ENCODE measurements at places on chromosomes 2 and 18.

DNA sequence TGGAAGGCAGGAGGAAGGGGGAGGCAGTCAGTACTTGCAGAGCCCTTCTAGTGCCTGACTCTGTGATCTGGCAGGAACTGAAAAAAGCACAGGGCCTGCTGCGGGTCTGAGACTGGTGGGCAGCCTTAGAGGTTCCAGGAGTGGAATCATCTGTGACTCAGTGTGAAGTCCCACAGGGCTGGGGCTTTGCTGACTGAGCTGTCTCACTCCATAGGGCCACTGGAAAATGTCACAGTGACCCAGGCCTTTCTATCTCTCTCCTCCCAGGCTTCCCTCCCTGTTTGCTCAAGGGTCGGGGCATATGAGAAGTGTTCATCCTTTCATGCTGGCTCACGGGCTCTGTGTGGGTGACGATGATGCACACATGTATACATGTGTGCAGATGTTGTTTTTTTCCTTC, 47.1 kb upstream of the ZFP36L2 start:
- DNase-seq: no peak

DNA sequence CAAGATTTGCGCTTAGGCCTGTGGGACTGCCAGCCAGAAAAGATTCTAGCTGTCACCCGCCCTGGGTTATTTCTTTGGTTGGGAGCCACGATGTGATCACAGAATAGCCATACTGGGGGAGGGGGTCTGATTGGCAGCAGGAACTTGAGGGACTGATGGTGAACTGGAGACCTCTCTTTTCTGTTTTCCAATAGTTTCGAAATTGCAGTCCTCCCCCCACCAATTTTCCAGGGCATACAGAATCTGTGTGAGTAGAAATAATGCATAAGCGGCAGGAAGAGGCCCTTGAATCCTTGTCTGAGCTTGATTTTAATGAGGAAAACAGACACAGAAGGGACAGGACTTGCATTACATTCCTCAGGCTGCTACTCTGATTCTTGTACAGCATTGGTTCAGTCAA, 2.2 kb upstream of the POLR2D start:
- no peak for DNase-seq

GRCh38 chr2:28310107-28310506, 82.6 kb upstream of the FOSL2 start:
- DNase-seq: no peak

GRCh38 chr2:18626256-18626668, 36.9 kb upstream of the NT5C1B start:
- no peak for DNase-seq

DNA sequence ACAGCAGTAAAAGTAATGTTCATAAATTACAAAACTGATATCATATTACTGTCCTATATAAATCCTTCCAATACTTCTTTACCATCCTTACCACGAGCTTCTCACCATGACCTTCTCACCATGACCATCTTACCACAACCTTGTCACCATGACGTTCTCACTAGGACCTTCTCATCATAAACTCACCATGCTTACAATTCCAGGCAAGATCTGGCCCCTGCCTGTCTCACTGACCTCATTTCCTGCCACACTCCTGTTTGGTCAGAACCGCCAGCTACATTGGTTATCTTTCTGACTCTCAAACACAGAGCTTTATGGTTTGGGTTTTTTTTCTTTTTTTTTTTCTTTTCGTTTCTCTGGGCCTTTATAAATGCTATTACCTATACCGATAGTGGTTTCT, 827.6 kb downstream of the RNF144A start:
- no peak for DNase-seq

DNA sequence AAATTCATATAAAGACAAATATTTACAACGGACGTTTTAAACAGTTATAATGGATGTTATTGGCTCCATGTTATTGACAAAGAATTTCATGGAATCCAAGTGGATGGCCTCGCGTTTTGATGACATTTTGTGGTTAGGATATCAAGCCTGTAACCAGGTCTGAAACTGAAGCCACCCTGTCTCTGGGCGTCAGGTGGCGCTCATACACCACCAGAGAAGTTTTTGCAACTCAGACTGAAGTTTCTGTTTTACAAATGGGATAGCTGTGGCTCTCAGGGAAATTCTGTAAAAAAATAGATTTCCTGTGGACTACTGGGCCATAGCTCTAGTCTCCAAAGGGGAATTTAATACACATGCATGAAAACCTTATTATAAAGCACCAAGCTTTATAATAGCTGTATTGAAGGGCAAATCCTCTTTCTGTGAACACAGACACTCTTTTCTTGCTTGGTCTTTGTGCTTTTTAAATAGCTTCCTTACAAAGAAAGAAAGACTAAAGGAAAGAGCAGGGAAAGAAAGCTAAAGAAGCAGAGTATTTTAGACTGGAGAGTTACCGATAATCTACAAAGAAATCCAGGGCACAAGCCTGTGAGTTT, 86.7 kb downstream of the C18orf54 start:
- DNase-seq: no peak

DNA sequence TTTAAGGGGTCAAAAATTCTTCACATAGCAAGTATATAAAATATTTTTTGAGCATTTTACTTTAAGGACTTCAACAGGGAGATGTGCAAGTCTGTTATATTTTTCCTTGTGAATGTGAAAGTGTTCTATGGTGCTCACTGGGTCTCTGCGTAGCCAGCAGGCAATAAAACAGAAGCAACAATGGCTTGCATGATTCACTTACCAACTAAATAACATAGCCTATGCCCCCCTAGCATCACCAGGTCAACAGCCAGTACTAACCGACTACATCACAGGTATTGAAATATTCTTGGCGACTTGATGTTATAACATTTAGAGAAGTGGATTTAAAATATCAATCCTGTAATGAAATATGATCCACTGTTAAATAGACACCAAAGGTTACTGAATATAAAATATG, 398.9 kb downstream of the XIRP2 start:
- DNase-seq: no peak

DNA sequence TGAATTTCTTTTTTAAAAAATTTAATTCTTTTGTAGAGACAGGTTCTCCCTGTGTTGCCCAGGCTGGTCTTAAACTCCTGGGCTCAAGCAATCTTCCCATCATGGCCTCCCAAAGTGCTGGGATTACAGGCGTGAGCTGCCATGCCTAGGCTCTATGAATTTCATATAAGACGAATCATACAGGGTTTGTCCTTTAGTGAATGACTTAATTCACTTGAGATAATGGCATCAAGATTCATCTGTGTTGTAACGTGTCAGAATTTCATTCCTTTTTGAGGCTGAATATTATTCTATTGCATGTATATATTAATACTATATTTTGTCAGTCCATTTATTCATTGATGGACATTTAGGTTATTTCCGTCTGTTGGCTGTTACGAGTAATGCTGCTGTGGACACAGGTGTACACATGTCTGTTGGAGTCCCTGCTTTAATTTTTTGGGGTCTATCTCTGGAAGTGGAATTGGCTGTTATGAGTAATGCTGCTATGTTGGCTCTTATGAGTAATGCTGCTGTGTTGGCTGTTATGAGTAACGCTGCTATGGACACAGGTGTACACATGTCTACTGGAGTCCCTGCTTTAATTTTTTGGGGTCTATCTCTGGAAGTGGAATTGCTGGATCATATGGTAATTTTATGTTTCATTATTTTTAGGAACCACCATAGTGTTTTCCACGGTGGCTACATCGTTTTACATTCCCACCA, 210.6 kb downstream of the CAMKMT start:
- DNase-seq: no peak

DNA sequence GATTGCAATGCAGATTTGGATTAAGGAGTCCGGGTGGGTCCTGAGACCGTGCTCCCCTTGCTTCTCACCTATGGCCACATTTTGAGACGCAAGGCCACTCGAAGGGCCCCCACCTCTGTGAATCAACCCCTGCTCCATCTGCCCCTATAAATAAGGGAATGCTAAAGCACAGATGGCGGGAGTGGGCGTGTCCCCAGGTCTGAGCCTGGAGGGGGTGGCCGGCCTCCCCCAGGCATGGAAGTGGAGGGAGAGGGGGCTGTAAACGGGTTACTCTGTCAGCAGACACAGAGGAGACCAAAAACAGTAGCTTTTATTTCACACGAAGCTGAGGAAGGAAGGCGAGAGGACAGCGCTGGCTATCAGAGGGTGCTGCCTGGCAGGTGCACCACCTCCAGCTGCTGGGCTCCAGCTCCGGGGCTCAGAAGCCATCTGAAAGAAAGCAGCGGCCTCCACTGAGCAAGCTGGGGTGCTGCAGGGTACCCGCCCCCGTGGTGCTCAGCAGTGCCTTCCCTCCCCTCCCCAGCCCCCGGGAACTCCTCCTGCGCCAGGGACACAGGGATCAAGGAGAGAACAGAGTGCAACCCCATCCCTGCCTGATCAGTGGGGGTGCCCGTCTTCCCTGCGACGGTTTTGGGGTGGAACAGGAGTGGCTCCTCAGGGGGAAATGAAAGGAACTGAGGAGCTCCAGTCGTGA, 56.7 kb upstream of the RAB6C start:
- DNase-seq: peak; percentile 63

GRCh38 chr2:88100489-88100858, 27.4 kb downstream of the FABP1 start:
- no peak for DNase-seq
